GM12891 (cell line): ENCODE measurements at places on chromosomes 16 and 17.

DNA sequence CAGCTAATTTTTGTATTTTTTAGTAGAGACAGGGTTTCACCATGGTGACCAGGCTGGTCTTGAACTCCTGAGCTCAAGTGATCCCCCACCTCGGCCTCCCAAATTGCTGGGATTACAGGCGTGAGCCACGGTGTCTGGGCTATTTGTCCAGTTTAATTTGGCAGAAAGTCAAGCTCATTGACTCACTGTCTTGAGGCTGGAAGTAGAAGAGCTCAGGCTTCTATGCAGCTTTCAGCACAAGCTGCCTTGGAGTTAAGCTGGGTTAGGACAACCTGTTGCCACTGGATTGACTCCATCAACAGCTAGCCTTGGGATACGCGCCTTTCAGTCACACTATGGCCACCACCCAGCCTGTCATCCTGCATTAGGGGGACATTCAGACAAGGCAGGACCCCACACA, 76.2 kb upstream of the DNAH17 start:
- no peak for DNase-seq

DNA sequence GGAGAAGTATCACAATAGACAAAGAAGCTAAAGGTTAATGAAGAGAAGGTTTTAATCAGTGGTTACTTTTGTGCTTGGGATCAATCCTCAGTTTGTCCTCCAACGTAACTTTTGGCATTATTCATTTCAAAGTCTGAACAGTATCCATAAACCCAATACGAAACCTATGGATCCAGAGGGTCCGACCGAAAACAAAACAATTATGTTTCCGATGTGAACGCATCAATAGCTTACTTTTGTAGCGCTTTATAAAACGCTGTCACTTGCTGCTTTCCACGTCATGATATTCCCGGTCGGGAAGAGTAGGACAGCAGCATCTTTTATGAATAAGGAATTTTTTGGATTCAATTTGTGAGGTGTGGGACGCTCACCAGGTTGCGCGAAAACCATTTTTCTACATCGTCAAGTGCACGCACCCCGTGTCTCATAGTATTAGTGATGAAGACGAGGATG, 383.8 kb downstream of the ZFHX3 start:
- no peak for DNase-seq

- DNase-seq, result no peak
Measured at GRCh38 chr17:49969795-49970389, 902 bp downstream of the DLX4 start.

GRCh38 chr16:64997121-64997520, 124.7 kb downstream of the CDH11 start:
- no peak for DNase-seq

GRCh38 chr16:24822974-24823373, 22.8 kb upstream of the SLC5A11 start:
- no peak for DNase-seq

GRCh38 chr17:14121952-14122351, 52.6 kb downstream of the COX10 start:
- DNase-seq, result no peak
